HFF-Myc (cell line): ENCODE measurements at places on chromosomes 7 and 10.
A peak's percentile ranks its signal among the peaks of the same experiment; 100 is the strongest.

DNA sequence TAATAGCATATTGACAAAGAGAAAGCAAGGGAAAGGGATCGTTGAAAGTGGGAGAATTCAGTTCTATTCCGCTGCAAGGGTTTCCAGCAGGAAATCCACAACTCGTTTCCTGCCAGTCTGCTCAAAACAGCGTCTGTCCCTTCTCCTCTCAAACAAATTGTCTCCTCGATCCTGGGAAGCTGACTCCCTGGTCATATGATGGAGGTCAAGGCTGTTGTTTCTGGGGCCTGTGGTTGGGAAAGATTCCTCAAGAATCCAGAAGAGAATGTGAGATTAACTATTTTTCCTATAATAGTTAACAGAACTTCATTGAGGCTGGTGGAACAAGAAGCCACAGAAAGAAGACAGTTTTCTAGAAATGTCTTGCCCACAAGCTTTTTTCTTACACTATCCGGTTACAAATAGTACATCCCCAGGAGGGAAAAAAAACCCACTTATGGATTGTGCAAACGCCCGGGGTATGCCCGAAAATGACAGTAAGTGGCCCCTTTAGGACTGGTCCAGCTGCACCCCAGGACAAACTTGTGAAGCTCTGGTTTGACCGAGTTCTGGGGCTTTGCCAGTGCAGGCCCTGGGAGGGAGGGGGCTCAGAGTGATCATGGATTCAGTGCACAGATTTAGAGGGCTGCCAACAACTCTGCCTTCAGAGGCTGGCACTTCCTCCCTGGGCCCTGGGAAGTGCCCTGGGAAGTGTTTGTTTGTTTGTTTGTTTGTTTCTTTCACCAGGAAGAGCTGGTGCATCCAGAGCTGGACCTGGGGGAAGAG, 49.4 kb upstream of the CTBP2 start:
- DNase-seq: no peak

DNA sequence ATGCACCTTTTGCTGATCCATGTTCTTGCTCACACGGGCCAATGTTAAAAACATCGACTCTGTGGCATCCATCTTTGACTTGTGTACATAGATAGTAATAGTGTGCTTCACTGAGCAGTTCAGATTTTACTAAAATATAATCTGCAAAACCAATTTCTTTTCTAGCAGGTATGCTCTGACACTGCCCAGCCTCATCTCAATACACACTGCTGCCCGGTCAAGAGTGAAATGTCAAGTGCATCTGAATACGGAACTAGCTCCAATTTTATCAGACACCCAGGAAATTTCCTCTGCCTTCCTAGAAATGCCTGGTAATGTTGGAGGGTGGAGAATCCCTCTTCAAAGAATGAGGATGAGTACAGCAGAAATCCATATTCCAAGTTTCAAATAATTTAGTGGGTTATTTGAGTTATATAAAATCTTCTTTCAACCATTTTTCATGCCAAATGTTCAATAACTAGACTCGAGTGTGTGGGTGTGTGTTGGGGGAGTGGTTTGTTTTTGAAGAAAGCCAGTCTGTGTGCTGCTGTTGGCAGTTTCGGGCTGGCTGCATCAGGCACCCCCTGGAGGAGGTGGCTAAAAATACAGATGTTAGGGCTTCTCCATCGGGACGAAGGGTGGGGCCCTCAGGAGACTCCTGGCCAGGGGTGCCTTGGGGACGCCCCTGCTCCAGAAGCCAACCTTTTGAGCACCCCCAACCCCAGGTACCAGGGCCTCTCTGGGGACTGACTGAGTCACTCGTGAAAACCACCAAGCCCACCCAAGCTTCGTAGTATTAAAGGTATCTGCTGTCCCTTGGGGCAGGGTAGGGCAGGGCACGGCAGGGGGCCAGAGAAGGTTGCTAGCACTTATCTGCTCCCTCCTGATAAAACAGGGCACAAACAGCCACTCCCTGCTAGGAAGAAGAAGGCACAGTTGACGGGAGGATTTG, 15.4 kb downstream of the CTBP2 start:
- no peak for DNase-seq

GRCh38 chr10:30422981-30423654, 10.9 kb upstream of the MAP3K8 start:
- DNase-seq: no peak

- DNase-seq: no peak
Measured at GRCh38 chr10:127872011-127872761, 20.6 kb downstream of the CLRN3 start.

GRCh38 chr7:897771-898376, 21.5 kb downstream of the GET4 start:
- DNase-seq: peak; percentile 15

GRCh38 chr7:43658718-43659548, 70.4 kb downstream of the COA1 start:
- no peak for DNase-seq

GRCh38 chr10:69786791-69787190, 14.9 kb upstream of the COL13A1 start:
- DNase-seq: no peak

DNA sequence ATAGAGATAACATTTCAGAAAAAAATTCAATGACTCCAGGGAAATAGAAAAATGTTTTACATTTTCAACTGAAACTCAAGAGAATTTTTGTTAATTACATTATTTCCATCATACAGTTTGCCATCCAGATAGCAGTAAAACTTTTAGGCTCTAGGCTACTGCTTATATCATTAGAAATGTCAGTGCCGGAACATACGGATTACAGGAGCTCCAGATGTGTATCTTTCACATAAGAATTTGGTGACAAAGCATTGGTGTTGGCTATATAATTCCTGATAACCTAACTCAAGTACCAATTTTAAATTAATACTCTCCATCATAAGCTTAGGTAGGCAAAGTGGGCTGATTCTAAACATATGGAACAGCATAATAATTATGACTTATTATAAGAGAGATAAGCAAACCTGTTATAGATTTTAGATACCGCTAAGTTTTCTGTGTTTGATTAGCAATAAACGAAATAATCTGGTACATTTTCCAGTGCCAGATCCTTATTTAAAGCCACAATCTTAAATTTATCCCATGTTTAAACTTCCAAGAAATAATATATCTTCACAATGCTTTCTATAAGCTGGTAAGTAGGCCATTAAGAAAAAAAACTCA, 637.9 kb downstream of the NXPH1 start:
- no peak for DNase-seq

- no peak for DNase-seq
Measured at GRCh38 chr10:131570716-131571307, 259.3 kb upstream of the TCERG1L start.

DNA sequence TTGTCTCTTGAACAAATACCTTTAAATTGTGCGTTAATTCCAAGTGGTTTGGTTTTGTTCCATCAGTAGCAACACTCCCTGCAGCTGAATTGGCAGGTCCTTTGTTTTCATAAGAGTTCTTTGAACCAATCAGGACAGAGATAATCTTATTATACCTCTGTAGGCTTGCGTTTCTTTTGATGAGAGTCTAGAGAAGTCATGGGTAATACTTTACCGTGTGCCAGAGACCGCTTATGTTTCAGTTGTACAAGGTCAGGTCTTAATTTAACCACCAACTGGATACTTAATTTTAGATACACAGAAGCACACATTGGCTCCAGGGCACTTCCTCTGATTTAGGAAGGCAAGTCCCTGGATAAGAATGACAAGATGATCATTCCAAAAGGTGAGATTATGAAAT, at the start of gene ASB15:
Gene ASB15 (plus strand): TSS at position 292 of the 400 bp plus-strand sequence. CDS start 12,682 bp downstream, outside the sequence.
- DNase-seq: no peak

GRCh38 chr7:6179620-6180343, 92.6 kb downstream of the CYTH3 start:
- DNase-seq: no peak

- DNase-seq: peak; percentile 67
Measured at GRCh38 chr10:62037166-62037831, 135.8 kb downstream of the ARID5B start.

- peak; percentile 32 for DNase-seq
Measured at GRCh38 chr7:130721486-130722277, 12.3 kb downstream of the KLF14 start.

- no peak for DNase-seq
Measured at GRCh38 chr10:1209355-1209979, 153.3 kb downstream of the WDR37 start.

DNA sequence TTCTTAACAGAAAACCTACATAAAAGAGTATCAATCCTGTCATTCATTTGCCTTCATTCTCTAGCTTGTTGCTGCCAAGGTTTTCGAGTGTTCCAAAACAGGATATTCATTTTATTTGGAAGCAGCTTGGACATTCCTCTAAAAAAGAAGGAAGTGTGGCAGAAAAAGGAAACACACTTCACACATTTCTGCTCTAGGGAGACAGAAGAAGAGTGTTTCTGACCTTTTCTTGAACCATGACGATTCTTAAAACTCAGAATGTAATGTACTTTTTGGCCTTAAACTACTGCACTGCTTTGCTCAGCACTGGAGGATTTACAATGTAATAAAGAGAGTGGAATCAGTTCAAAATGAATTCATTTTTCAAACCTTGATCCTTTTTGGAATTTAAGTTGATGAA, 81.3 kb downstream of the SEMA3A start:
- no peak for DNase-seq

DNA sequence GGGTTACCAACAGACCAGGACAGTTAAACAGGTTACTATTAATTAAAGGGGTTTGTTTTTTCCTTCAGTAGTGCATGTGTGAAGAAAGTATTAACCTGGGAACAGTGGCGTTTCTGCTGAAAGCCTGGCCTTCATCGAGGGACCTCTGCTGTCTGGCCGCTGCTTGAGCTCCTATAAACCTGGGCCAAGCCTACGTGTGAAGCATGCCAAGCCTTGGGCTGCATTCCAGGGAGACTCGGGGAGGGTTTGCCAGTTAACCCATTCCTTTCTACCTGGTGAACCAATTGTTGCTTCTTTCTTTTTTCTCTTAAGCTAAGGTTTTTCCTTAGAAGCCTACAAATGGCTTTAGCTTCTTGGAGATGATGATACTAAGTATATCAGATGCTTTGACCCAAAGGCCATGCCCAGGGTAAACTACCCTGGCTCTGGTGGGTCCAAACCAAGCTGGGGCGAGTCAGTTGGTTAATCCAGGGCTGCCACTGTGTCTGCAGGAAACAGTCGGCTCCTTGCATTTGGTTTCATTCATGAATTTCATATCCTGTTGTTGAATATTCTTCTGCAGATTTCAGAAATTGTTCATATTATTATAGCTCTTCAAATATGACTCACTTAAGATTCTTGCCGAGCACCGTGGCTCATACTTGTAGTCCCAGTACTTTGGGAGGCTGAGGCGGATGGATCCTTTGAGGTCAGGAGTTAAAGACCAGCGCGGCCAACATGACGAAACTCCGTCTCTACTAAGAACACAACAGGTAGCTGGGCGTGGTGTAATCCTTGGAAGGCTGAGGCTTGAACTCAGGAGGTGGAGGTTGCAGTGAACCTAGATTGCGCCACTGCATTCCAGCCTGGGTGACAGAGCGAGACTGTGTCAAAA, 23.8 kb downstream of the PFKP start:
- DNase-seq: no peak

DNA sequence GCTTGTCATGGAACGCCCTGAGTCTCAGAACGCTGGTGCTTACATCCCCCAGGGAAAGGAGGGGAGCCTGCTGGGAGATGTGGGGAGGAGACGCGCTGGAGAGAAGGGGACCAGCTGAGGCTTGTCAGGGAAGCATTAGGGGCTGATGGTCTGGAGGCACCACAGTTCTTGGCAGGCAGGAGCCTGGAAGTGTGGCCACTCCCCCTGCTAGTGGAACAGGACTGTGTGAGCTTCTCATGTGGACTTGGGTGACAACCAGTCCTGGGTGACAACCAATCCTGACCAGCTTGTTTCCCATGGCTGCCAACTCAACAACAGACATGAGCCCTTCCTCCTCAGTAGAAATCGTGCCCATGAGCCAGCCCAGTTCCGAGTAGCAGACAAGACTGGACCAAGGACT, 87.8 kb downstream of the SPDYE5 start:
- DNase-seq: no peak

GRCh38 chr7:28530175-28530802, 118.0 kb downstream of the CREB5 start:
- no peak for DNase-seq

DNA sequence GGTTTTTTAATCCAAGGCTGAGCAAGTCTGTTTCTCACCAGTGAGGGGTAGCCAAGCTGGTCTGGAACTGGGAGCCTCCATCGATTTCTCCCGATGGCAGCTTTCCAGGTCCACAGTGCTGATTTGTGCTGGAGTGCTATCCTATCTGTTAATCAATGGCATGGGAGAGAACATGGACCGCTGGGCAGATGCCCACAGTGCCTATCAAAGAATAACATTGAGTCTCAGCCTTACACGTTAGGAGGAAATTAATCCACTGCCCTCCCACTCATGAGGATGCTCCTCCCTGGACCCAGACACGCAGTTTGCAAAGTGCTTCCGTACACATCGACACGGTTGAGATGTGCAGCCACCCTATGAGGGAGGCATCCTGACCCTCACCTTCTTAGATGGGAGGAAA, 36.0 kb upstream of the CUX1 start:
- no peak for DNase-seq

- no peak for DNase-seq
Measured at GRCh38 chr10:90872648-90873020, 860 bp downstream of the RPP30 start.

DNA sequence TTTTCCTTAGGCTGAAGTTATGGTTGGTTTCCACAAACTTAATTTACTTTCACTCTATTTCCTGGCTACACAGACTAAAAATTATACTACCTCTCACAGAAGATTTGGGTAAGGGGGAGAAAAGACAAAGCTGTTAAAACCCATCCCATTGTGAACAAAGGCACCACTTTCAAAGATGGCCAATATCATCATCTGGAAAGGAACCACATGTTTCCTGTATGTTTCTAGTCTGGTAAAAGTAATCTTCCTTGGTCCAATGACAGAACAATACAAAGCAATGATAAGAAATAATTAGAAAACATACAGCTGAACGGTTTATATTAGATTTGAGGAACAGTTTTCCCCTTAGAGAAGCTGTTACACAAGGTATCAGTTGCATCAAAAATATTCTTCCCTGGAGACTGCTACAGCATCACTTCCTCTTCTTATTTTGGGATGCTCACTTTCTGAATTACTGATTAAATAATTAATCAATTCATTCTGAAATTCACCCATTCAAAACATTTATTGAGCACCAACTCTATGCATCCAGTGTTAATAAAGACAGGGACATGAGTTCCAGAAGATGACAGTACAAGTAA, 8.5 kb upstream of the SFR1 start:
- DNase-seq: no peak

GRCh38 chr7:77403957-77404356, 12.2 kb downstream of the GSAP start:
- DNase-seq: no peak

DNA sequence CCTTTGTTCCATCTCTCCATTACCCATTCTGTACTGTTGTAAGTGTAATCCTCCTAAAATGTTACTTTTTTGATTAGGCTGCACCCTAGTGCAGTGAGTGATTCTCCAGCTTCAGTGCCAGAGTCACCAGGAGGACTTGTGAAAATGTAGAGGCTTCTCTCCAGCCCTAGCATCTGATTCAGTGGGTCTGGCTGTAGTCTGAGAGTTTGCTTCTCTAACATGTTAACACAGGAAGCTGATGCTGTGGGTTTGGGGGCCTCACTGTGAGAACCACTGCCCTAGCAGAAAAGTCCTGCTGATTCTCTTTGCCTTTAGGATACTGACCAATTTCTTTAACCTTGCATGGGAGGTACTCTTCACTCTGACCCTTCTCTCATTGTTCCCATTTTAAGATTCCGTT, 24.4 kb downstream of the CSGALNACT2 start:
- no peak for DNase-seq
